Cortex of kidney (tissue), 1 donor: ENCODE measurements at places on chromosomes 6 and 20.

DNA sequence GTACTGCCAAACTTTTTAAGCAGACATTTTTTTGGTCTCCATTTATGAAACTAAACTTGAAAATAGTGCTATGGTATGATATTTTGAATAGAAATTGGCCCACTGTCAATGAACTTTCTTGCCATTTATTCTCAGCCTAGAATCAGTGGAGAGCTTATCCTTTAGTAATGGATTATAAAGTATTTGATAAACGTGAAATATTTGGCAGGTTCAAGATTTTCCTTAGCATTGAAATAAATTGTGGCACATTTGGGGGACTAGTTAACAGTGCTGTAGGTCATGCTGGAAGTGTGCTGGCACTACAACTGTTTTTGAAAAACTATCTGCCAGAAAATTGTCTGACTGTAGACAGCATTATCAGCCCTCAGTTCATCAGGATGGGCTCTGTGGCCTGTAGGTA, 2.1 kb downstream of the PRSS35 start:
- no peak for DNase-seq

GRCh38 chr6:103456652-103457051, 1403.1 kb downstream of the HACE1 start:
- DNase-seq = no peak

GRCh38 chr6:129370268-129370916, 339.6 kb downstream of the ARHGAP18 start:
- no peak for DNase-seq

DNA sequence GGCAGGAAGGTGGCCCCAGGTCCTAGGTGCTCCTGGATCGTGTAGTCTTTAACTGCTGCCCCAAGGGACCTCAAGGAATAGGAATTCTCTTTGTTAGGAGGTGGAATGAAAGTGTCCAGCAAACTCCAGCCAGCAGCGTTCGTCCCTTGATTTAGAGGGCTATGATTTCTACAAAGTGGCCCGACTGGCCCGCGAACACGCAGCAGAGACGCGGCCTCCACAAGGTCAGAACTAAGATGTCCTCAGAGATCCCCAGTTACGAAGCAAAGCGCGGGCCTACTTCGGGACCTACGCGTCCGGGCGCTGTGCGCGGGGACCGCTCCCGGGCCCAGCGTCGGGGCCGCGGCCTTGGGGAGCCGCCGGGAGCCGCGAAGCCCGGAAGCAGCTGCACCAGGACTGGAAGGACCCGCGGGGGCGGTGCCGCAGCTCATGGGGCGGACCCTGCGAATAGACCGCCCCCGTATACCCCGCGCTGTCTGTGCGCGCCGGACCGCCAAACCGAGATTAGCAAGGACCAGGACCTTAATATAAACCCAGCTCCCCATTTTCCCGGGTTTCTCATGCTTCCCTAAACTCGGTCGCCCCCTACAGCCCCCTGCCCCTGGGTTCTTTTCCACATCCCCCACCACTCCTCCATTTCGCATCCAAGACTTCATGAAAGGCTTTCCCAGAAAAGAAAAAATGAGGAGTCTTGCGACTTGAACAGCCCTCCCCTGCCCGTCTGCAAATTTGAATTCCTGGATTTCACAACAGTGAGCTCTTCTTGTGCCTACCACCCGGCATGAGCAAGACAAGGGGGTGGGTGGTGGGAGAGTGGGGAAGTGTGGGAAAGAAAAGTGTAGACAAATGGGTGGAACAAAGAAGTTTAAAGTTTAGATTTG, at the start of gene C6orf47:
C6orf47 (minus strand) TSS at position 398 of the 881 bp plus-strand sequence. CDS start 831 bp downstream, outside the sequence.
- DNase-seq = no peak
